ENCODE measurements at places on chromosomes 2 and 18. TPM values are rescaled to one million over a fixed set of nuclear protein-coding genes. Genes with fewer than 3 reads are reported as not detected.

Gene ANKRD30B
- total RNA-seq, result not detected

Gene UGT1A6
- total RNA-seq, result not detected

Gene CFAP210
- total RNA-seq, result 0.33 TPM

Gene SIGLEC15
- total RNA-seq, result 0.17 TPM

Gene SF3B1
- total RNA-seq, result 180 TPM

Gene RIT2
- total RNA-seq, result not detected
